ENCODE measurements at places on chromosomes 2 and 18.

GRCh38 chr2:205640716-205641115 lies 41.6 kb upstream of the NRP2 start:
- DNase-seq = no peak

- no peak for DNase-seq
Measured at GRCh38 chr2:133097666-133098065, 427.7 kb upstream of the LYPD1 start.

DNA sequence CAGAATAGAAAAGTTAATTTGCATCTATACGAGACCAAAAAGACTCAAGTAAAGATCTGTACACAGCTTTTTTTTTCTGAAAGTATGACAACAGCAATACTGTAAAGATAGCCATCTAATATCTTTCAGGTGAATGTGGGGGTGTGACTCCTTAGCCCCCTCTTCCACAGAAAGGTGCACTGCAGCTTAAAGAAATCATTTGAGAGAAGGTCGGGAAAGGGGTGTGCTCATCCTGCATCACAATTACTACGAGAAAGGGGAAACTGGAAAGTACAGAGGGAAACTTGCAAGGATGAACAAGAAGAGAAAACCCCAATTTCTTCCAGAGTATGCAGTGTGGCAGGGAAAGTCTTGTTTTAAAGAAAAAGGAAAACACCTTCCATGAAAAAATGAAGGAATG lies 255.6 kb downstream of the CCDC178 start:
- DNase-seq = no peak

- DNase-seq = no peak
Measured at GRCh38 chr2:237254369-237254861, 159.5 kb downstream of the COL6A3 start.

- no peak for DNase-seq
Measured at GRCh38 chr18:11868230-11868629, 17.0 kb downstream of the CHMP1B start.

- DNase-seq = no peak
Measured at GRCh38 chr2:60505240-60505879, 48.1 kb downstream of the BCL11A start.

GRCh38 chr2:105714141-105714540 lies 30.6 kb upstream of the NCK2 start:
- DNase-seq = no peak

- no peak for DNase-seq
Measured at GRCh38 chr18:59876310-59876626, 23.5 kb upstream of the PMAIP1 start.

DNA sequence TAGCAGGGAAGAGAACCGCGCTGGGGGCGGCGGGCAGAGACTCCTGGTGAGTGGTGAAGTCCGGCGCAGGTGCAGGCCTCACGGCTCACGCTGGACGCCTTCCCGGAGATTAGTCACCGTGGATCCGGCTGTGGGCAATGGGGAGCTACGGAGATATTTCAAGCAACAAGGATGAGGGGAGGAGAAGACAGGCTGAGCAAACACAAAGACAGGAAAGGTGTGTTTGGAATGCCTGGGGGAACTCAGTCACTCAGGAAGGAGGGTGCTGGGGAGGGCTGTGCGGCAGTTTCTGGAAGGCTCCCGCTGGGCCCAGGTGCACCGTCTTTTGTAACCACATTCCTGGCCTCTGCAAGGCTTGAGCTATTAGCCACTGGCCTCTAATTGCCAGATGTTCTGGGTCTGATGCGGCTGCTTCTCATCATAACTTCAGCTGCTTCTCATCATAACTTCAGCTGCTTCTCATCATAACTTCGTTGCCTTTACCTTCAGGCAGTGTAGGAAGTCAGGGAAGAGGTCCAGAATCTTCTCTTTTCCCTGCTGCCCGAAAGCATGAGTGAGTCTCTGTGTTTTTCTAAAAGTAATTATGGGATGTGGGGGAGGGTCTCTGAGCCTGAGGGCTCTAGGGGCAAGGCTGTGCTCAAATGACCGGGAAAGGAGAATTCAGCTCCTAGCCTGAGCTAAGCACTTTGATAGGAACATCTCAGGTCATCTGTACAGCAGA lies 118.9 kb downstream of the PXDN start:
- DNase-seq = no peak

DNA sequence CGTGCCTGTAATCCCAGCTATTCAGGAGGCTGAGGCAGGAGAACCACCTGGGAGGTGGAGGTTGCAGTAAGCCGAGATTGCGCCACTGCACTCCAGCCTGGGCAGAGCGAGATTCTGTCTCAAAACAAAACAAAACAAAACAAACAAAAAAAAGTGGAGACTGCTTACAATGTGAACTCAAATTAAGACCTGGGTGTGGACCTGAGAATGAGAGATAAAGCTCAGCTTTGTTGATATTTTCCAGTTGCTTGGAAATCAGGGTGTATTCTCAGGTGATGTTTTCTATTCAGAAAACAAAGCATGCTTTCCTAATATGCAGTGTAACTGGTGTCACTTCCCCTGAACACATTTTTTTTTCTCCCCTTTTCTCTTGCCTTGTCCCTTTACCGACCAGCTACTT lies 5.3 kb upstream of the CERS6 start:
- no peak for DNase-seq

- DNase-seq = no peak
Measured at GRCh38 chr2:167544602-167545001, 656.3 kb downstream of the XIRP2 start.

GRCh38 chr2:230748087-230748486 lies 35.4 kb downstream of the CAB39 start:
- no peak for DNase-seq

DNA sequence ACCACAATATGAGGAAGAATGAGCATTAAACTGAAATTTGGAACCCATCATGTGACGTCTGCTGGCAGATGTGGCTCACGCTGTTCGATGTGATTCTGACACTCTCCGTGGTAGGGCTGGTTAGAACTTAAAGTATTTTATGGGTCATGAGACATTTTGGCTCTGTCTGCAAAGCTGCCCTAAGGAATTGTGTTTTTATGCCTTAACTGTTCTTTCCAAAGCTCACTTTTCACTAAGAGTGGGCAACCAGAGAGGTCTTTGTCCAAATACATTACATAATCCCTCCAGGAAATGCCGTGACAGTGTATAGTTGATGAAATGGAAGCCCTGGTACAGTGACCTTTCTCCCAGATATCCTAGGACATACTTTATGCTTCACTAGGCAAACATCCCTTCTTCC lies 119.1 kb downstream of the AQP4 start:
- DNase-seq = no peak

- no peak for DNase-seq
Measured at GRCh38 chr2:54866868-54867267, 143.4 kb downstream of the EML6 start.

DNA sequence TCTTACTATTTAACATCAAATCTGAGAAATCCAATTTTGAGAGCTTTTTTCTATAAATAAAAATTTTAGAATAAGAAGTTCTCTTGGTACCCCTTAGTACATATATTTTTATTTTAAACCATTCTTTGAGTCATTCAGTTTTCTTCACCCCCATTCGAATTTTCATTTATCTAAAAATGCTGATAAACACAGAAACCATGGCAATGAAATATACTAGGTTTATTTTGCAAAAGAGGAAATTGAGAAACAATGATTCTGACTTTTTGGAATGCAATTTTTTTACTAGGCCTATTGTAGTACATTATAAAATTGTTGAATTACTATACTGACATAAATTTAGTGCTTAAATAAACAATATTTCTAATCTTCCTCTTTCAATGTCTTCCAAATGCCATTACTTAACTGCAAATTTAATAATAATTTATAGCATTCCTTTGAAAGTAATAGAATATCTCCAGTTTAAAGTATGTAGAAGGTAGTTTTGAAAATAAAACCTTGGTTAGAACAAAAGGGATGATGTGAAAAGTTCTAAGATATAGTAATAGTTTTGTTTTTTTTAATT lies 46.3 kb downstream of the TANK start:
- DNase-seq = no peak

DNA sequence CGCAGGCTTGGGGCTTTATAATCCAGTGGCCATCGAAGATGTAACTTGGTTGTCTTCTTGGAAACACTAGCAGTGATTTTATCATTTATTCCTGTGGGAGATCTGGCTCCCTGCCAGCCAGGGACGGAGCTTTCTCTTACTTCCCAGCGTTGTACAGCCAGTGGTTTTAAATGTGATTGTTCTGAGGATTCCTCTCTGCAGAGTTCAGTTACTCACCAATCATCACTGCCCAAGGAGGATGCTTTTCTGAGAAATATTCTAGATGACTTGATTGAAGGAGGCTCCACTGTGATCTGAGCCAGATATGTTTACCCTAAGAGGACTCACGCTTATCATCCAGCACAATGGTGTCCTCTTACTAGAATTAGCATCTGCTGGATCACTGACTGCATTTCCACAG lies 744.3 kb downstream of the RNF144A start:
- DNase-seq = no peak

DNA sequence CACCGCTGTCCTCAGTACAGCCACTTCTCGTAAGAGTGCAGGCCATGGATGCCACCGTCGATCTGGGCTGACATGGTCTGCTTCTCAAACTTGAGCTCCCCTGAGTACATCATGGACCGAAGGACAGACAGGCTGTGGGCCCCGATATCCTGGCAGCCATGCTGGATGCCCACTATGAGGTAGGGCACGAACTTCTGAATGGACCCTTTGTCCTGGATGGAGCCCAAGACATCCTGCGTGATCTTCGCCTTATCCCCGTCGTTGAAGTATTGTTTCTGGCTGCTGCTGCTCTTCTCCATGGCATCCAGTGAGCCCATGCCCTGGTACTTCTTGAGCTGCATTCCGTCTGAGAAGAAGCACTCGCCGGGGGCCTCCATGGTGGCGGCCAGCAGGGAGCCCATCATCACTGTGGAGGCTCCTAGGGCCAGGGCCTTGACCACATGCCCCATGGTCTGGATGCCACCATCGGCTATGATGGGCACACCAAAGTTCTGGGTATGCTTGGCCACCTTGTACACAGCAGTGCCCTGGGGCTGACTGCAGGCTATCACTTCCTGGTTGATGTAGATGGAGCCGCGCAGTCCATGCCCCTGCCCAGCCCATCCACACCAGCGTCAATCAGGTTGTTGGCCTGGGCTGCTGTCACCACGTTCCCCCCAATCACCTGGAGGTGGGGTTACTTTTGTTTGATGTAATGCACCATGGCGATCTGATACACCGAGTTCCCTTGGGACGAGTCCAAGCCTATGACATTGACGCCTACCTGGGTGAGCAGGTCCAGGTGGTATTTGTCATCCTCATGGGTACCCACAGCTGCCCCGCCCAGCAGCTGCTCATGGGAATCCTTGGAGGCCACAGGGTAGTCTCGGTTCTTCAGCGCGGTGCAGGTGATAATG lies 21.8 kb downstream of the CFLAR start:
- no peak for DNase-seq

All from cerebellar nuclear complex (tissue), 1 donor.